ENCODE measurements at places on chromosomes 6 and 20.

DNA sequence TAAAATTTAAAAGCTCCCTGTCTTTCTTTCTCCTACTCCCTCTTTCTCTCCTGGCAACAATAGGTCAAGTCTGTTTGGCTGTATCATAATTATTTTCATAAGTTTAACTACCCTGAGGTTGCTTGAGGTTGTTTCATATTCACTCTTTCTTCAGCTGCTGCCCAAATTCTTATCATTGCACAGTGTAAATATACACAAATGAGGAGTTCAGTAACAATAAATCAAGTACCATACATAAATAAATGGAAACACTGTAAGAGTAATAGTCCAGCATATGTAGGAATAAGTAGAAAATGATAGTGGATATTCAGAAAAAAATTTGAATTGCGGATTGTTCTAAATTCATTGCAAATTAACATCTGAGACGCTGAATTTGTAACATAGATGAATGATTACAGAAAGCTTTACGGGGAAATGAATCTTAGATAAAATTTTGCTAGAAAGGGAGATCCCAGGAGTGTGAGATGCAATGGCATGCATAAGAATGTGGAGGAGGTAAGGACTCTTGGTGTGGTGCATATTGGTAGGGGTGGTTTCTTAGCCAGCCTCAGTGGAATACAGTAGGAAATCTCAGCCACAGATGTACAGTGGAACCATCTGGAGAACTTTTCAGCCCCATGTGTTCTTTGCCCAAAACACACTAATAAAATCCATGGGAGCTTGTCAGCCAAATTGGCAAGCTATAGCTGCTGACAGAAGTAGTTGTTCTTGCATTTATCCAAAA lies 480.7 kb downstream of the HTR1B start:
- DNase-seq: no peak

DNA sequence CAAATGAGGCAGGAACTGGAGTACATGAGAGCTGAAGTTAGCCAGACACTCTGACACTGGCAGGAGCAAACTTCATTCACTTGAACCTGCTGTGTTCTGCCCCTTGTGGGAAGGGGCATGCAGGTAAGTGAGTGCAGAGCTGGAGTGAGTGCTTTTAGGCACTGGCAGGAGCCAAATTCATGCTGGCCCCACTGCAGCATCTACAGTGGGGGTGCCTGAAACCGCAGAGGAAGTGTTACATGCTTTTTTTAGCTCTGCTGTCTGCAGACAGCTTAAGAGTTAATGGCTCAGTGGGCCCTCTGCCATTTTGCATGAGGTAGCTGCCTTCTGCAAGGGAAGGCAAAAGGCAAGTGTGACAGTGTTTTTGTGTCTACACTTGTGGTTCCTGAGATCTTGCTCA lies 167.9 kb upstream of the SYNCRIP start:
- DNase-seq: no peak

GRCh38 chr6:4209196-4209595 lies 73.8 kb upstream of the ECI2 start:
- no peak for DNase-seq

GRCh38 chr20:10513061-10513460 lies 78.0 kb downstream of the SLX4IP start:
- DNase-seq: no peak

DNA sequence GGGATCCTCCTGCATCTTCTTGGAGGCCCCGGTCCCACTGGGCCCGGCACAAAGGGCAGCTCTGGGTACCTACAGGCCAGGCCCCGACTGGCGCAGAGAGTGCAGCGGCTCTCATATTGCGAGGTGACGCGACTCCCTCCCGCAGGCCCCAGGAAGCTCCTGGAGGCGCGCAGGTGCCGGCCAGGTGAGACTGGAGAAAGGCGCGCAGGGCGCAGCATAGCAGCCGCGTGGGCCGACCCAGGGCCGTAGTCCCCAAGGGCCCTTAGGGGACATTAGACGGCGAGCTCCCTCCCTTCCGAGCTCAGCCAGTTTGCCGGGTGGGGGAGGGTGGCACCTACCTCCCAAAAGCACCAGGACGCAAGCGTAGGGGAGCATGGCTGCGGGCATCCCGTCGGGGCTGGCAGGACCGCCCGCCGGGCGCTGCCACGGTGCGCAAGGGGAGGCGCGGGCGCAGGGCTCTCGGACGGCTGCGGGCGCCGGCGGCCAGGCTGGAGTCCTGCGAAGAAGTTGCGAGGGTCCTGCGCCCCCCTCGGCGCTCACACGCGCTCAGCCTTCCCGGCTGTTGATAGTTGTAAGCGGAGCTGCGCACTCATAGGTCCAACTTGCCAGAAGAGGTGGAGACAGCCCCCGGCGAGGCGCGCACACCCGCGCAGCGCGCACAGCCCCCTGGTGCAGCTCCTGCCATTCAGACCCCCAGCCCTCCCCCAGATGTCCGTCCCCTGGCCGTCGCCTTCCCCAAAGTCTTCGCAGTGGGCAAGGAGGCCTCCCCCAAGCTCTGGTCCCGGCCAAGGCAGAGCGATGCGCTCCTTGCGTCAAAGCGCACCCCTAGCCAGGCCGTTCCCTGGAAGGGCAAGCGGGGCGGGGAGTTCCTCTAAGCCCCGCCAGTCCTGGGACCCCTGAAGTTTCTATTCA lies 622 bp downstream of the APCDD1L start:
- no peak for DNase-seq

DNA sequence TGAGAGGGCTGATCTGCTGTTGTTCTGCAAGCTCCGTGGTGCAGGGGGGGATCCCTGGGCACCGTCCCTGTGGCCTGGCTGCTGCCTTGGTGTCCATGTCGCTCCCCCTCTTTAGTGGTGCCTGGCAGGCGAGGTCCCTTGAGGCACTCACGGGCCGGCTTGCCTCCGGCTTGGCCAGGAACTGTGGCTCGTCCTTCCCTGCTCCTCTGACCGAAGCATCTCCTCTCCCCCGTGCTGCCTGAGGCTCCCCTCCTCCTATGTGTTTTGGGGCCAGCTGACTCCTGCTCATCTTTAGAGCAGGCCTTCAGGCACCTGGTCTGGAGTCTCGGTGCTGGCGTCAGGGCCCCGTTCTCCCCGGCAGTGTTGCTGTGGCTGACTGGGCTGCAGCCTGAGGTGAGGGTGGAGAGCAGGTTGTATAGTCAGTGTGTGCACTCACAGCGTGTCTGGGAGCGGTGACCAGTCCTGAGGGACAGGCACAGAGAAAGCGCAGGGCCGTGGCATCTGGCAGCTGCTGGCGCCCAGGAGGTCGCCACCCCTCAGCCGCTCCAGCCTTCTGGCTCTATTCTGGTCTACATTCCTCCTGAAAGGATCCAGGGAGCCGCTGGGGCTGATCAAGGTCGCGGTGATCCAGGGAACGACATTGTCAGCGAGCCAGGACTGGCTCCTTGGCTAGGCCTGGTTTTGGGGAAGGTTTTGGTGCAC lies 43.7 kb downstream of the PYGB start:
- no peak for DNase-seq

DNA sequence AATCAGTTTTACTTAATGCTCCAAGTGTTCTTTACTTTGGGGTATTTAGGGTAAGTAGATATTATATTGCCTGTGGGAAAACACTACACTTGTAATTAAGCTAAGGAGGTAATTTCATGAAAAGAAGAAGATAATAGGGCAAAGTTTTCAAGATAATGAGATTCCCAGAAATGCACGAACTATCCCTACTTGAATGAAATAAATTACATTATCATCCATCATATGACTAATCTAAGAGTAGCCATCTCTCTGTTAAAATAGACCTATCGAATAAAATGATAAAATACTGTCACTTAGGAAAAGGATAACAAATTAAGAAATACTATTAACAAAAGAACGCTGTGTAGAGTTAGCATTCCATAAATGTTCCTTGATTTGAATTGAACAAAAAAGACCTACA lies 135.1 kb upstream of the HDAC2 start:
- DNase-seq: no peak

- no peak for DNase-seq
Observed at GRCh38 chr6:77683515-77683914, 30.7 kb downstream of the MEI4 start.

DNA sequence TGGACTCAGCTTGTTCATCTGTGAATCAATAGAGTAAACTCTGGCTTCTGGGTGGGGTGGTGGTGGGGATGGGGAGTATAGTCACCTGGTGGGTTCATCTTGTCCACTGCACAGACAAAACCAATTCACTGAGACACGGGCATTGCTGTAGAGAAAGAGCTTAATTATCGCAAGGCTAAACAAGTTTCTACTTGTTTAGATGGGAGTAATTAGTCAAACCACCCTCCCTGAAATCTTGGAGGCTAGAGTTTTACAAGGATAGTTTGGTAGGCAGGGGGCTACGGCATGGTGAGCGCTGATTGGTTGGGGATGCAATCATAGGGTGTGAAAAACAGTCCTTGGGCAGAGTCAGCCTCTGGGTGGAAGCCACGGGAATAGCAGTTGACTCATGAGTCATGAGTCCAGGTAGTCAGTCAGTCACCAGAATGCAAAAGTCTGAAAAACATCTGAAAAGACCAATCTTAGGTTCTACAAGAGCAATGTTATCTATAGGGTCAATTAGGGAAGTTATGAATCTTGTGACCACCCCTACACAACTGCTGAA lies 77.8 kb downstream of the STMND1 start:
- peak; percentile 19 for DNase-seq
